ENCODE measurements at places on chromosomes 2 and 18. TPM values are rescaled to one million over a fixed set of nuclear protein-coding genes. Genes with fewer than 3 reads are reported as not detected.
A peak's percentile ranks its signal among the peaks of the same experiment; 100 is the strongest.

DNA sequence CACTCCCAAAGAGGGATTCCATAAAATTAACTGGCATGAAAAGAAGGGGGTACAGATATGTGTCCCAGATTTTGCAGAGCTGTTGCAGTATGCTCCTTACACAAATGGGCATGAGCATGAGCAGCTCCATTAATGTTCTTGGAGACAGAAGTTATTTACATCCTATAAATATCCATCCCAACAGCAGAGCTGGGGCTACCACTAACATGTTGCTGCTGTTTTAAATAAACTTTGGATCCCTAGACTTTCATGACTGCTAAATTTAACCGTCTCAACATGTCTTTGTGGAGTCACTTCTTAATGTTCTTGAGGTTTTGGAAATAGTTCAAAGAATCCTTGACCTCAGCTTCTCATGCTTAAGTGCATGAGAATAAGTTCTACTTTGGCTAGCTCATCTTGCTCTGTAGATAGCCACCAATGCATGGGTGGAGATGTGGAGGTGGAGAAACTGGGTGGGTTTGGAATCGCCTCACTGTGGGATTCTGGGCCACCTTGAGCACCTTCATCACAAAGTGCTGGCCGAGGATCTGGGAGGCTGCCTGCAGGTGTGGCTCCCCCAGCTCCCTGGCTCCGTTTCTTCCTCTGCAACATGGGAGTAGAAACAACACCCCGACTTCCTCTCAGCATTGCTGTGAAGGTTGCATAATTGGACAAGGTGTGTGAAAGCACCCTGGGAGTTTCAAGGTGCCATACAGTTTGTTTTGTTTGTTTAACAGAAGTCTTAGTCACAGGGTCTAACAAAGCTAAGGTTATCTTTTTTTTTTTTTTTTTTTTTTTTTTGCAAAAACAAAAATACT lies 307.2 kb downstream of the MYCN start:
- H3K27ac ChIP-seq: no peak overlapping the region
- no peaks in the 10 kb centered on the region for H3K36me3 ChIP-seq
- no peak for DNase-seq

DNA sequence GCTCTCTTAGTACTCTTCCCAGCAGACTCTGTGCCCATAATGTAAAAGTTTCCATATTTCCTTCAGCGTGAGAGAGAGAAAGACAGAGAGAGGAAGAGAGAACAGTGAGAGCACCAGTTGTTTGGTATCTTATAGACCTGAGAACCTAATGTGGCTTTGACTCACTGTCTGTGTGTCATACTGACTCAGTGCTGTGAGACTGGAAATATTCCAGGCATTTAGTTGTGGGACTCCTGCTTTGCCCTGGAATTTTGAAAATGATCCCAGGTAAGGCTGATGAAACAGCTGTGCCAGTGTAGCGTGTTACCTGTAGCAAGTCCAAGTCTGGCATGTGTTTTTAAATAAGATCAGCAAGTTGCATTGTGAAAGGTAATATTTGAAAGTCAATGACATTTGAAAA lies 87.9 kb upstream of the KCNH7 start:
- no peak overlapping the region for H3K4me3 ChIP-seq
- H3K27me3 ChIP-seq: no peaks in the 10 kb centered on the region
- H3K27ac ChIP-seq: no peak overlapping the region
- DNase-seq: no peak
- no peaks in the 10 kb centered on the region for H3K4me1 ChIP-seq
- no peaks in the 10 kb centered on the region for H3K36me3 ChIP-seq

DNA sequence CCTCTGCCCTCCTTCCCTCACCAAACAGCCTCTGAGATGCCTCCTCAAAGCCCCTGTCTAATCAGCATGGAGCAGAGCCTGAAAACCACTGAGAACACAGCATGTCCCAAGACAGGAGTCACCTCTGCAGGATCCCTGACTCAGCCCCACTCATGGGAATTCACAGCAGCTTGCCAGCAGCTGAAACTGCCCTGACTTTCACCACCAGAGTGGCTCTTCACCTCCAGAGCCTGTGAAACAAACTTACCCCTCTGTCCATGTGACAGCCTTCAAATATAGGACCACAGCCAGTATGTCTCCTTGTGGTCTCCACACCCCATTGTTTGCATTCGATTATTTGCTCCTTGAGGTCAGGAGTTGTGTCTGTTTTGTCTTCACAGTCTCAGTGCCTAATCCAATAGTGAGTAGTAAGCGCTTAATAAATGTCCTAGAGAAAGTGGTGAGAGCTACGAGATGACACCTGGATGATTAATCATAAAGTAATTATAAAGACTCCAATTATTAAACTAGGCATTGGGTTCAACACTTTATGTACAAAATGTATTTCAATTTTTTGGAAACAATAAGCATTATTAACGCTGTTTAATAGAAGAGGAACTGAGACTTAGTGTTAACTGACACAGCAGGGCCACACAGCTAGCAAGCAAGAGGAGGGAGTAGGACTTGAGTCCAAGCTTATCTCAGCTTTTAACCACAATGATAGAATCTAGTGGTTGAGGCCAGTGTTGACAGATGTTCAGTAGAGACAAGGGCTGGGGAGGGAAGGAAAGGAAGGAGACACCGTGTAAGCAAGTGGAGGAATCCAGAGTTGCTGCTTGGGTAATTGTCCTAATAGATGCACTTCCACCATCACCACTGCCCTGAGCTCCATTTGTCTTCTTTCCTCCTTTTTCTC lies 358.7 kb upstream of the TNP1 start:
- no peak overlapping the region for H3K4me3 ChIP-seq
- no peak for DNase-seq
- H3K27me3 ChIP-seq: no peaks in the 10 kb centered on the region
- H3K27ac ChIP-seq: no peak overlapping the region

- H3K4me3 ChIP-seq: no peak overlapping the region
- H3K36me3 ChIP-seq: peaks cover 8% of the 10 kb centered on the region
- no peak overlapping the region for H3K27ac ChIP-seq
- DNase-seq: no peak
- H3K4me1 ChIP-seq: no peaks in the 10 kb centered on the region
These were observed 53.7 kb downstream of the SCN7A start for GRCh38 chr2:166440313-166440712.

DNA sequence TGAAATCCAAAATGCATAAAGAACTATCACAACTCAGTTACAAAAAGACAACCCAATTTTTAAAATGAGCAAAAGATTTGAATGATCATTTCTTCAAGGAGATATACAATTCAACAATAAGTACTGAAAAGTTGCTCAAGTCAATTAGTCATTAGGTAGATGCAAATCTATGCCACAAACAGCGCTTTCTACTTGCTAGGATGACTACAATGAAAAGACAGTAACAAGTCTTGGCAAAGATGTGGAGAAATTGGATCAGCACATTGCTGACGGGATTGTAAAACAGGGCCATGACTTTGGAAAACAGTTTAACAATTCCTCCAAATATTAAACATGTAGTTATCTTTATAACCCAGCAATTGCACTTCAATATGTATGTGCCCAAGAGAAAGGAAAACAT lies 166.3 kb upstream of the MC4R start:
- no peaks in the 10 kb centered on the region for H3K36me3 ChIP-seq
- no peaks in the 10 kb centered on the region for H3K4me1 ChIP-seq
- H3K4me3 ChIP-seq: no peak overlapping the region

- no peak for DNase-seq
- no peak overlapping the region for H3K4me3 ChIP-seq
These were observed 24.5 kb downstream of the TYMS start for GRCh38 chr18:681985-682384.

GRCh38 chr2:230267556-230267955 lies 42.0 kb downstream of the SP140 start:
- no peak for DNase-seq
- no peaks in the 10 kb centered on the region for H3K27me3 ChIP-seq
- no peak overlapping the region for H3K4me3 ChIP-seq

- H3K4me1 ChIP-seq: peaks cover 3% of the 10 kb centered on the region
- no peak for DNase-seq
- no peaks in the 10 kb centered on the region for H3K27me3 ChIP-seq
- H3K36me3 ChIP-seq: no peaks in the 10 kb centered on the region
- H3K4me3 ChIP-seq: no peak overlapping the region
These were observed 30.9 kb downstream of the STK39 start for GRCh38 chr2:168216351-168217005.

- H3K27ac ChIP-seq: no peak overlapping the region
- peaks cover 55% of the 10 kb centered on the region for H3K4me1 ChIP-seq
- no peaks in the 10 kb centered on the region for H3K27me3 ChIP-seq
These were observed 21.6 kb downstream of the ASAP2 start for GRCh38 chr2:9228088-9228751.

DNA sequence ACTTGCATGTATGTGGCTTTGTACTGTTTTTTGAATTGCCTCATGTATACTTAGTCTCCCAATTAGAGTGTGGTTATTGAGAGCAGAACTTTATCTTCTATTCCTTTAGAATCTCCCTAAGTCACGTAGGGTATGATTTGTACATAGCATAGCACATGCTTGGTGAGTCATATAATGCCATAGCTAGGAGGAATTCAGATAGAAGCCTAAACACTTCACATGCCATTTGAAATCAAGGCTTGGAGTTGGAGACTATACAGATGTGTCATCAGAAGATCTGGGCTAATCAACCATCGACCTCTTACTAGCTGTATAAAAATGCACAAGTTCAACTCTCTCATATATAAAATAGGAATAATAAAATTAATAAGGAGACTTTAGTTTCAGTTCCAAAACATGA lies 222.6 kb upstream of the ST6GAL2 start:
- no peak for DNase-seq
- no peaks in the 10 kb centered on the region for H3K4me1 ChIP-seq
- H3K36me3 ChIP-seq: no peaks in the 10 kb centered on the region

GRCh38 chr2:12479065-12479601 lies 237.6 kb upstream of the TRIB2 start:
- H3K36me3 ChIP-seq: no peaks in the 10 kb centered on the region
- no peak overlapping the region for H3K4me3 ChIP-seq
- no peak overlapping the region for H3K27ac ChIP-seq
- H3K4me1 ChIP-seq: no peaks in the 10 kb centered on the region
- no peaks in the 10 kb centered on the region for H3K27me3 ChIP-seq

- peaks cover 63% of the 10 kb centered on the region for H3K4me1 ChIP-seq
- no peaks in the 10 kb centered on the region for H3K27me3 ChIP-seq
- peak; percentile 66 for DNase-seq
These were observed 33.6 kb upstream of the PTMA start for GRCh38 chr2:231674587-231675338.

- DNase-seq: no peak
- no peak overlapping the region for H3K4me3 ChIP-seq
- H3K27me3 ChIP-seq: no peaks in the 10 kb centered on the region
- H3K4me1 ChIP-seq: no peaks in the 10 kb centered on the region
- H3K27ac ChIP-seq: no peak overlapping the region
These were observed 10.7 kb upstream of the THNSL2 start for GRCh38 chr2:88159481-88159880.

- no peaks in the 10 kb centered on the region for H3K27me3 ChIP-seq
- H3K4me1 ChIP-seq: no peaks in the 10 kb centered on the region
- DNase-seq: no peak
- no peak overlapping the region for H3K4me3 ChIP-seq
These were observed 99.9 kb upstream of the SLC38A11 start for GRCh38 chr2:165055082-165055851.

DNA sequence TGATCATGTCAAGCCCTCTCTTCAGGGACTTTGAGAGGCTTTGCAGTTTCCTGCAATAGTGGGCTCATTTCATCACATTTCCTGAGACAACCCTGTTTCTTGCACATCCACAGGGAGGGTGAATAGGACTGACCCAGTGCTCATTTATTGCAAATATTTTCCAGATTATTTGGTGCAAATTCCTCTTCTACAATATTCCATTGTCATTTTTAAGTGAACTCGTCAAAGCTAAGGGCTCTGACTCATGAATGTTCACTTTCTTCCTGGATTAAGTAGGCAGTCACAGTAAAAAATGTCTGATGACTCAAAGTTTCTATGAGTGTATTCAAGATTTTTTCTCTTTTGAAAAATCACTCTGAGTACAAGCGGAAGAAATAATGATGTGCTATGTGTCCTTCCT lies 225.5 kb upstream of the GALNT5 start:
- H3K27ac ChIP-seq: no peak overlapping the region
- no peak for DNase-seq
- H3K27me3 ChIP-seq: no peaks in the 10 kb centered on the region
- no peak overlapping the region for H3K4me3 ChIP-seq
- no peaks in the 10 kb centered on the region for H3K36me3 ChIP-seq

DNA sequence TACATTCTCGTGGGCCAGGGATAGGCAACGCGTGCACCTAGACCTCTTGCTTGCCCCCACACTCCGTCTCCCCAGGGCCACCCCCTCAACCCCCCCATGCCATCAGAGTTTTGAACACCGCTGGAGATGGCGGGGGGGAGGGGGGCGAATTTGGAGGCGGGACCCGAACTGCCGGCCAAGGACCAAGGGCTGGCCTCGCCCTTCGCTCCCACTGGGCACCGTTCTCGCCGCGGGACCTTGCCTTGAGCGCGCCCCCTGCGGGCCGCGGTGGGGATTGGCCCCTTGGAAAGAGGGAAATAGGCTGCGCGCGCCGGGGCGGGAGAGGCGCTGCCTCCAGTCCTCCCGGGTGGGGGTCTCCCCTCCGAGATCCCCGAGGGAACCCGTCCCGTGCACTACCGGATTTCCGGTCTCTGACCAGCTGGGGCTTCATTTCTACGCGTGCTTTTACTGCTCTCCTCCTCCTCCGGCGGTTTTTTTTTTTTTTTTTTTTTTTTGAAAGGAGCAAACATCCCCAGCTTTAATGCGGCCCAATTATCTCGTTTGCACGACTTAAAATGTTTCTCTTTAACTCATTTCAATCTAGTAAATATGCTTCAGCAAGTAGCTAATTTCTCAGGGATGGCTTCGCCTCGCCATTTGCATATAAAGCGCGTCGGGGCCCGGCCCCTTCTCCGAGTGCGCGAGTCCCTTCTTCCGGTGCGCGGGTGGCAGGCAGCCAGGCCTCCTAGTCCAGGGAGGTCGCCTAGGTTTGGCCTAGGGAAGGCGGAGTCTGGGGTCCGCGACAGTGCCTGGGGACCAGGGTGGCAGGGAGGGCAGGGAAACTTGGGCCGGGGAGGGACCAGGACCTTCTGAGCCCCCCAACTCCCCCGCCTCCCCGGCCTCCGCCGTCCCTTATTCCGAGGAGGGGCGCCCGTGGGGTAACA lies 10.0 kb upstream of the GBX2 start:
- peaks cover 56% of the 10 kb centered on the region for H3K27me3 ChIP-seq
- peak; percentile 35 for DNase-seq
- H3K4me1 ChIP-seq: peaks cover 17% of the 10 kb centered on the region
- no peaks in the 10 kb centered on the region for H3K36me3 ChIP-seq
- H3K27ac ChIP-seq: no peak overlapping the region
- H3K4me3 ChIP-seq: peak overlapping the region; percentile 37

The TTR gene
- total RNA-seq: not detected

The ARHGEF4 gene
- 21.2 TPM for total RNA-seq

The IL1A gene
- 4.7 TPM for total RNA-seq

The TUBB8B gene
- not detected for total RNA-seq

The ABCB11 gene
- total RNA-seq: not detected

The HOXD3 gene
- not detected for total RNA-seq

The CCDC178 gene
- total RNA-seq: not detected

The PARD6G gene
- 5.6 TPM for total RNA-seq

The GAREM1 gene
- 8.1 TPM for total RNA-seq

The EFR3B gene
- 8.9 TPM for total RNA-seq
